ENCODE measurements at places on chromosomes 5 and 9.

GRCh38 chr5:35335752-35336151 lies 105.5 kb upstream of the PRLR start:
- DNase-seq: no peak

DNA sequence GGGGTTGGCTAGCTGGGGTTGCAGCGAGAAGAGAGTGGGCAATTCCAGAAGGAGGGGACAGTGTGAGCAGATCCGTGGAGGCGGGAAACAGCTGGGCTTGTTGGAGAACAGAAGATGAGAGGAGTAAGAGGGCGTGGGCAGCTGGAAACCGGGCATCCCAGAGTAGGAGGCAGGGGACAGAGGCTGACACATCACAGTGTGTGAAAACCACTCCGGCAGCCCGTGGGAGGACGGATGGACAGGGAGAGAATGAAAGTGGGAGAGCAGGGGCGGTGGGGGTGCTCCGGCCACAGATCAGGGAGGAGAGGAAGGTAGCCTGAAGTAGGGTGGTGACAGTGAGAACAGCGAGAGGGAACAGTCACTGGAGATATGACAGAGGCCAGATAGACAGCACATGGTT lies 8.3 kb upstream of the PSMB7 start:
- DNase-seq: no peak

DNA sequence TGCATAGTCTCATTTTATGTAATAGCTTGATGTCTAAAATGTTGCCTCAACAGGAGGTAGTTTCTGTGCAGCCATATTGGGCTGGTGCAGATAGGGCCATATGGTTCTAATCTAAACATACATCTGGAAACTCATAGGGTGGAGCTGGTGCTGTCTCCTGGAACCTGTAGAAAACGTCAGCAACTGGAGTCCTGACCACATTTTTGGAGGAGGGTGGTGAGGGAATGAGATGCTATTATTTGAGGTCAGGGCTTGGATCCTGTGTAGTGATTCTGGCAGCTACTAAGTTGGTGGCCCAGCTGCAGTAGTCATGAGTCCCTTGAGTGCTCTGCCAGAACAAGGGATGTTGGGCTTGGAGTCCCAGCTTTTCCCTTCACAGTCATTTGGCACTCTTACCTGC lies 14.1 kb downstream of the MAN2A1 start:
- DNase-seq: no peak

DNA sequence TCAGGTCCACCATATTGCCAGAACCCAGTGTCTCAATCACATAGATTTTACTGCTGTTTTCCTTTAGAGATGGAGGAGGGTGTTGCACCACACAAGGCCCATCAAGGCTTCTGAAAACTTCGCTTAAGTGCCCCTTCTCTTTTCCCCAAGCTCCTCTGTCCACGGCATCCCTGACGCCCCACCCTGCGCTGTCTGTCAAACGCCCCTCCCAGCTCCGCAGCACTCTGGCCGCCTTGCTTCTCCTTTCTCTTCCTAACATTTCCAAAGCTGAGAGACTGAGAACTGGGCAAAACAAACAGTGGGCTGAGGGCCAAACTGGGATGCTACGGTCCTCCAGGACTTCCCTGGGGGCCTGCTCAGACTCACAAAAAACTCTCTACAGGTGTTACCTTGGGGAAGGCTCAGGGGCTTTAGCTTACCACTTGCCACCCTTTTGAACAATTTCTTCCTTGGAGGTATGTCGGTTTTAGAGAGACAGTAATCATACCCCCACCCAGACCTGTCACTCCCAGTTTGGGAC lies 28.3 kb upstream of the ERGIC1 start:
- no peak for DNase-seq

DNA sequence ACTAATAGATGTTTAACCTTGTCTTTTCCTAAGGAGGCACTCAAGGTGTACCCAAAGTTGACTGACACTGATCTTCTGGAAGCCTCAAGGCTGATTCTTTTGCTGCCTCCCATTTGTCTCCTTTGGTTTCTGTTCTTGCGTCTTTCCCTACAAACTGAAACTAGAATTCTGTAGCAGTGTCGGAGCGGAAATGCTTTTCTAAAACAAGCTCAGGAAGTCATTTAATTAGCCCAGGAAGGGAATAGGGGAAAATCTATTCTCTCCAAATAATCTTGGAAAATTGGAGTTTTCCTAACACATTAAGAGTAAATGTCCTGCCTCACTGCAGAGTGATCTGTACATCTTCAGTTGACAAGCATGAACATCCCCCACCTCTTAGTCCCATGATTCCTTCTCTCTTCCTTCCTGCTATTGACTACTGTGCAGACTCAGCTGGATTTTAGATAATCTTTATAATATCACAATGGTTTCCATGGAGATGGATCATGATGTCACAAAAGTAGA lies 182.7 kb downstream of the NR3C1 start:
- no peak for DNase-seq

Measured in esophagus squamous epithelium (tissue), 5 donors.